ENCODE measurements at places on chromosomes 2 and 18.

DNA sequence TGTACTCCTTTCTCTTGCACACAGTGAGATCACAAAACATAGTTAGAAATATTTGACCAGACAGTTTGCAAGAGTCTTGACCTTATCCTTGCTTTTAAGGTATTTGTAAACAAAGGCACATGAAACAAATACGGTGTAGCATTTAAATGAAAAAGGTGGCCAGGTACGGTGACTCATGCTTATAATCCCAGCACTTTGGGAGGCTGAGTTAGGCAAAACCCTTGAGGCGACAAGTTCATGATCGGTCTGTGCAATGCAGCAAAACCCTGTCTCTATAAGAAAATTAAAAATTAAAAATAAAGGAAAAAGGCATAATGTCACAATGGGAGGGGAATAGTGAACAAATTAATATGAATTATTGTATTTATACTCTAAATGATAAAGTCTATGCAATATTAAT, 109.5 kb upstream of the PIK3C3 start:
- DNase-seq = no peak

GRCh38 chr2:197354169-197354558, 43.6 kb upstream of the ANKRD44 start:
- no peak for DNase-seq

GRCh38 chr2:37707393-37707792, 36.0 kb upstream of the CDC42EP3 start:
- no peak for DNase-seq

GRCh38 chr2:118239284-118239683, 151.0 kb downstream of the INSIG2 start:
- DNase-seq = no peak

GRCh38 chr2:187918996-187919821, 365.0 kb upstream of the TFPI start:
- DNase-seq = no peak

GRCh38 chr18:79739440-79739778, 58.3 kb upstream of the KCNG2 start:
- DNase-seq = no peak

DNA sequence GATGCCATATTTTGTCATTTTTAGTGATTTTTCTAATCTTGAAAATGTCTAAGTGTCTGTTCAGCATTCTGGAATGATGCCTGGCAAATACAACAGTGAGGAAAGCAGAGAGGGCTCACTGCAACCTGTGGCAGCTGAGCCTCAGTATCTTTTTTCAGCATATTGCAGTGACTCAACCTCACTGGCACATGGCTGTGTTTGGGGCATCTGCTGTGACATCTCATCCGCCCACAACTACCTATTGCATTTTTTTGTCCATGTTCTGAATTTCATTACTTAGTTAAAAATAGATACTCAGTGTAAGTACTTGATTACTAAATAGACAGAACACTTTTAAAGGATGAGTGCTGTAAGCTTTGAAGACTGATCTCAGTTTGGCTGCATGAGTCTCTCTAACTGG, 10.7 kb downstream of the BABAM2 start:
- no peak for DNase-seq

- no peak for DNase-seq
Observed at GRCh38 chr2:46778511-46778910, 137.1 kb downstream of the MCFD2 start.

DNA sequence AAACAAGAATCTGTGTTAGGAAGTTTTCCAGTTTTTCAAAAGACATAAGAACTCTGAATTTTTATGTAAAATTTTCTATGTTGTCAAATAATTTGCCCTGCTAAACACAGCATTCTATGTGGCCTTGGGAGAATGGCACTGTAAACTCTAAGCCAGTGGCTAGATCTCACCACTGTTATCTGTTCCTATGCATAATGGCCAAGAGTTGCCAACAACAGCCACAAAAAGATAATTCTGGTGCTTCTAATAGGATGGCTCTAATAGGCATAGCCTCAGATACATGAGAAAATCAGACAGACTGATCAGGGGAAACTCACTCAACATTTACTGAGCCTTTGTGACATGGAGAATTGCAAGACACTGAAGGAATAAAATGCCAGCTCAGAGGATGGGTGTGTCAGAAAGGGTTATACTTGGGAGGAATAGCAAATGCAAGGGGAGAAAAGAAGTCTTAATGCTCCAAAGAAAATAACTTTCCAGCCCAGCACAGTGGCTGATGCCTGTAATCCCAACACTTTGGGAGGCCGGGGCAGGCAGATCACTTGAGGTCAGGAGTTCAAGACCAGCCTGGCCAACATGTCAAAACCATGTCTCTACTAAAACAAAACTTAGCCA, 63.7 kb downstream of the COBLL1 start:
- no peak for DNase-seq

- DNase-seq = no peak
Observed at GRCh38 chr2:30786923-30787685, 20.1 kb downstream of the CAPN13 start.

- DNase-seq = no peak
Observed at GRCh38 chr2:239142296-239142695, 258.5 kb downstream of the HDAC4 start.

GRCh38 chr2:217994776-217995274, 8.0 kb downstream of the TNS1 start:
- no peak for DNase-seq

- DNase-seq = peak; percentile 72
Observed at GRCh38 chr2:169528271-169528701, 18.8 kb downstream of the KLHL41 start.

GRCh38 chr2:174445248-174445647, 41.6 kb downstream of the GPR155 start:
- no peak for DNase-seq

GRCh38 chr18:46329736-46330246, 225.6 kb downstream of the HAUS1 start:
- DNase-seq = peak; percentile 74

DNA sequence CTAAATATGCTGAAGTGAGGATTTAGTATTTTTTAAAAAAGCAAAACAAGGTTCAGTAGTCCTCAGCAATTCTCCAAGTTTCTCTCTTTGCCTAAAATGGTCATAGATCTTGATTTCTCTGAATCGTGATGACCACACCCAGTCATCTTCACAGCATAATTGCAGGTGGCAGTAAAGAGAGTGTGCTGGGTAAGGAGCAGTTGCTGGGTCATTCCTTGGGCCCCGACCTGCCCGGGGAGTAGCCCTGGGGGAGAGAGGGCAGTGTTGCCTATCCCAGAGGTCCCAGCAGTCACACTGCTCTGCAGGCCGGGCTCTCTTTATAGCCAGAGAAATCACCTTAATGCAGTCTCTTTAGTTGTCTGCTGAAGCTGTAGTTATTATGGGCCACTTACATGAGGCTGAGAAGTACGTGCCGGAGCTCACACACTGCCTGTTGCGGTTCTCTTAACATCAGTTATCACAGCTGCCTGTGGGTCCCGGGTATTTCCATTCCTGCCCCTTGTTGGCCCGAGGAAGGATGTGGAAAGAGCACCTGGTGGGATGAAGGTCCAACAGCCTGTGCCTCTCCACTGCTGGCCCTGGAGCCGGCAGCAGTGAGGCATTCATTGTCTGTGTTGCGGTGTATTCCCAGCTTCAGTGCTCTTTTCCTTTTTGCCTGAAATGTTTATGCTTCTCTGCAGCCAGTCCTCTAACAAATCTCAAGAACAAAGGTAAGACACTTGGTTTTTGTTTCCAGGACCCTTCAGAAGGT, 230.1 kb downstream of the ALPK2 start:
- DNase-seq = no peak

GRCh38 chr18:74430806-74431571, 26.1 kb downstream of the DIPK1C start:
- DNase-seq = no peak

GRCh38 chr2:48240912-48241311, 289.0 kb upstream of the STON1 start:
- DNase-seq = no peak

DNA sequence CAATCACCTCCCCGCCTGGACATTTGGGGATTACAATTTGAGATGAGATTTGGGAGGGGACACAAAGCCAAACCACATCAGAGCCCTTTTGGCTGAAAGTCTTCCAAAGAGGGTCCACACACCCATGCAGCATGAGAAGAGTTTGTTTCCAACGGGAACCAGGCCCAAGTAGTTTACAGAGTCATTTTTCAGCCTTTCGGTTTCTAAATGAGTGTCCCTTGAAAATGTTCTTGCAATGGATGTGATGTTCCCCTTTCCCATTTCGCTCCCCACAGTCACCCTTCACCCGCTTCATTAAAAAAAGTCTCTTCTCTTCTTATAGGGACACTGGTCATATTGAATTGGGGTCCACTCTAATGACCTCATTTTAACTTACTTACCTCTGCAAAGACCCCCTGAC, 157.4 kb downstream of the ARL4C start:
- DNase-seq = no peak

- no peak for DNase-seq
Observed at GRCh38 chr2:155021618-155022017, 323.1 kb downstream of the KCNJ3 start.

DNA sequence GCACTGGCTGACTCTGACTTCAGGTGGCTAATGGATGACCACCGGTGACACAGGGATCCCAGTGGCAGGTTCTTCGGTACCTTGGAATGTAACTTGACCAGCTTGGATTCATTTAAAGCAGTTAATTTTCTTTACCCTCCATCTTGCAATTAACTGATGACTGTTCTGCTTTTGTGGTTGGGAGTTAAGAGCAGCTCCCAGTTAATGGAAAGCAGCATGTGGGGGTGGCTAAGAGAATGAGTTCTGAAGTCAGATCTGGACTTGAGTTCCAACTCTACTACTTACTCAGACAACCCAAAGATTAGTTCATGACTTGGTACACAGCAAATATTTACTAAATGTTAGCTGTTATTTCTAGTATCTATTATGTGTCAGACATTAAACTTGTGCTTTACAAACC, 58.5 kb downstream of the FAM228A start:
- no peak for DNase-seq

DNA sequence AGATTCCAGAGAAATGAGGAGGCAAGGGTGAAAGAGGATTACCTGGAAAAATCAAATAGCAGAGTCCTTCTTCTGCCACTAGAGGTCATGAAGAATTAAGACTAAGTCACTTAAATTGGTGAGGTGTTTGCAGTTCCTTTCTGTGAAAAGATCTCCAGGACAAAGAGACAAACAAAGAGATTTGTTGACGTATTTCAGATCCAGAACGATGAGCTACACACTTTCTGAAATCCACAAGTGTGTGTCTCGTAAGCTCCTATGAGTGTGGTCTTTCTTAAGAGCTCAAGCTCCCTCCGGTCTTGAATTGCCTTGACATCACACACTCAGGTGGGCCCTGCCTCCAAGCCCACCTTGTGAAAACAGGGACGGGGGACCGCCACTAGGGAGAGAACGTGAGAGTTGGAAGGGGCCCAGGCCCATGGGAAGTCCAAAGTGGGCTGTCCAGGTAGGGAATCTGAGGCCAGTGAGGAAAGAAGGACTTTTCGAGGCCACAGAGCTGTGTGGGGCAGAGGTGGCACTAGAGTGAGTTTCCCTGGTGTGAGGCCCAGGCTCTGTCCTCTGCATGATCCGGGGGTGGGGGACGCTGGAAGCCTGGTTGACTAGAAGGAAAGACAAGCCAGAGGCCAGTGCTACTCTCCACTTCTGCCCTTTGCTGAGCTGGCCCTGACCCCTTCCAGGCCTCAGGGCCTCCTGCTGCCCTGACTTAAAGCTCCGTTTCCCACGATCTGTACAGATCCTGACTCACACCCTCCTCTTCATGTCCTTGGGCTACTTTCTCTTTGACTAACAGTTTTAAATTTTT, 168.1 kb upstream of the NCK2 start:
- DNase-seq = peak; percentile 76

DNA sequence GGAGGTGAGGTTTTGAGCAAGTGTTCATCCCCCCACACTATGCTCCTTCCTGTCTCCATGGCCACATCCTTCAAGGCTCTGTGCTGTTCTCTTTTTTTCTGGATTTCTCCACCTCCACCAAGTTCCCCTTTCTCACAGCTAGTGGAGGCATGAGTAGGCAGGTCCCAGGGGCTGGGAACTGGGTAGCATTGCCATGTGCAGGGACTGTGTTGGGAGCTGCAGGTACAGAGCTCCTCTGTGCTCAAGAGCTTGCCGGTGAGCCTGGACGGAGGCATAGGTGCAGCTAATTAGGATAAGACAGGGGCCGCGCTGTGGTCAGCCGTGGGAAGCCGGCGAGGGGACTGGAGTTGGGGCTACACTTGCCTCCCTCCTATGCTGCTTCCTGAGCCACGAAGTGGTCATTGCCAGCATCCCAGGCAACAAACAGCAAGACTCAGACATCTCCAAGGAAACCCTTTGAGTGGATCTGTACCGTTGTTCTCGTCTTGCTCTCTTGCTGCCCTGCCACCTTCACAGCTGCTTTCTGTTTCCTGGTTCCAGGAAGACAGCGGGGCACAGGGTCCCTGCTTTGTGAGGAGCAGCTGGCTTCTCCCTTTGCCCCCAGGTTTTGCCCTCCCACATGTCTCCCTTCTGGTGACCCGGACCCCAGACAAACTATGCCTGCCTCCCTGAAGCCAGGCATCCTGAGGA, 36.9 kb downstream of the ATOH8 start:
- DNase-seq = no peak

DNA sequence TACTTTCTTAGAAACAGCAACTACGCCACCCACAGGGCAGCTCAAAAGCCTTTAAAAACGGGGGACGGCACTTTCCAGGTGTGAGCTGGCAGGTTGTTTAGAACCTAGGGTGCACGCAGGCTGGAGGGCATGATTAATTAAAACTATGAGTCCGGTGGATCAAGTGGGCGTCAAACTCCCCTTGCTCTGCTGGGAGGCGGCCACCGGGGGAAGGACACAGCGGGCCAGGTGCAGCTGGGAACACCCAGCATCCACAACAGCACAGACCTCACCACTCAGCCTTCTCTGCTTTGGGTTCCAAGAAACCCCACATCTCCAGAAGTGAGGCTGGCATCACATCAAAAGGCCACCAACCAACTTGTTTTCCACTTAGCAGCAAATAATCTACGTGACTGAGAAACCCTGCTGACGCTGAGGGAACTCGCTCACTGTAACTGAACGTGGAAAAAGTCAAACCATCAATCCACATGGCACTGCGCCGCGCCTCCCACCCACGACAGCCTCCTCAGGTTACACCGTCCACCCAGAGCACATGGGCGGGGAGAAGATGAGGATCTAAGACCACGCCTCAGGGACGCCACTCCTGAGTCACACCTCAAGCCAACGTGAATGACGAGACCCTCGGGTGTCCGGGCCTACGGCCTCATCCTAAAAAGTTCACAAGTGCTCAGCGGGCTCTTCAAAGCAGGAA, 118.2 kb downstream of the ZNF516 start:
- DNase-seq = no peak
